ENCODE measurements at places on chromosomes 2 and 18. TPM values are rescaled to one million over a fixed set of nuclear protein-coding genes. Genes with fewer than 3 reads are reported as not detected.

The CABYR gene
- 3.7 TPM for total RNA-seq

The SYT4 gene
- total RNA-seq, result not detected

The CPS1 gene
- 0.88 TPM for total RNA-seq

The TUBA4B gene
- total RNA-seq, result not detected

The TMEM17 gene
- total RNA-seq, result 0.65 TPM

The ALPP gene
- total RNA-seq, result not detected

The DSG1 gene
- not detected for total RNA-seq

The CCDC178 gene
- total RNA-seq, result 1.4 TPM

The ATOH8 gene
- total RNA-seq, result 31.7 TPM

Data from bladder microvascular endothelial cell (primary cell).